Stimulated activated CD4-positive, alpha-beta T cell treated with anti-CD3 and anti-CD28 coated beads, Interleukin-2, amount 100 ng/mL, for 24 hours (primary cell): ENCODE measurements at places on chromosomes 16 and 17.

DNA sequence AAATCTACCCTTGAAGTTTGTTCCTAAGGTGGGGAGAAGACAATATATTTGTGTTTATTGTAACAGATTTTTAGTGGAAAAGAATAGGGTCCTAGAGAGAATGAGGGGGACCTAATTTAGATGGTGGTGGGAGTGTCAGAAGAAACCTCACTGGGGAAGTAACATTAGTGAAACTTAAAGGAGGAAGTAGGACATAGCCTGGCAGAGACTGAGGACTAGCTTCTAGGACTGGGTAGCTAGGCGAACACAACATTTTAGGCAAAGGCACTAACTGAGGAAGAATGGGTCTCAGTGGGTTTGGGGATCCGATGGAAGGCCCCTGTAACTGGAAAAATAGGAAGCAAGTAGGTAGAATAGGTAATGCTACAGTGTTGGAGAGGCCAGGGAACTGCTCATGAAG, 4.2 kb upstream of the ARL2BP start:
- no peak for DNase-seq

GRCh38 chr17:74480290-74480689, 13.9 kb downstream of the CD300A start:
- no peak for DNase-seq

GRCh38 chr16:84071121-84071520, 28.5 kb upstream of the SLC38A8 start:
- no peak for DNase-seq

- DNase-seq: no peak
Observed at GRCh38 chr17:13490906-13491482, 110.7 kb downstream of the HS3ST3A1 start.

- DNase-seq: no peak
Observed at GRCh38 chr16:86877108-86877507, 298.8 kb downstream of the FOXL1 start.

DNA sequence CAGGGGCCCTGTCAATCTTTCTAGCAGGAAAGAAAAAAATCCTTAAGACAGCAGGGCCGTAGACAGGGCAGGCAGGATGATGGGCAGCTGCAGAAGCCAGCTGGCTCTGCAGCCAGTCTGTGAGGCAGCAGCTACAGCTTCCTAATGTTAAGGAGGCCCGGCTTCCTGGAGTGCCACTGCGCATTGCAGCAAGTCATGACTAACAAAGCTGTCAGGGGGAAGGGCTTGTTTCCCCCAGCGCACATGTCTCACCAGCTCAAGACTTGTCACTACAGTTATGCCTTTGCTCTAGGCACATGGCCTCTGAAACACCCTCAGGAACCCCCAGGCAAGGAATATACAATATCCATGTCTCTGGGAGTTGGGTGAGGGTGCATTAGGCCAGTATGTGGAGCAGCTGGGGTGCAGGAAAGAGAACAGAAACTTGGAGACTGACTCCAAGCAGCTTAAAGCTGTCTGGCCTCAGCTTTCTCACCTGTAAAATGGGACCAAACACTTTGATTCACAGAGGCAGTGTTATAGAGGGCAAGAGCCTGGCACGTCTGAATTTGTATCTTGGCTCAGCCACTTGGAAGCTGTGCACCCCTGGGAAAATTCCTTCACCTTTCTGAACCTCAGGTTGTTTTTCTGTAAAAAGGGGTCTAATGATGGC, 220.0 kb downstream of the HAPSTR1 start:
- no peak for DNase-seq
